ENCODE measurements at places on chromosomes 5 and 9.
A peak's percentile ranks its signal among the peaks of the same experiment; 100 is the strongest.

- DNase-seq: no peak
These were observed 77.6 kb downstream of the ALDH1A1 start for GRCh38 chr9:72875221-72875620.

DNA sequence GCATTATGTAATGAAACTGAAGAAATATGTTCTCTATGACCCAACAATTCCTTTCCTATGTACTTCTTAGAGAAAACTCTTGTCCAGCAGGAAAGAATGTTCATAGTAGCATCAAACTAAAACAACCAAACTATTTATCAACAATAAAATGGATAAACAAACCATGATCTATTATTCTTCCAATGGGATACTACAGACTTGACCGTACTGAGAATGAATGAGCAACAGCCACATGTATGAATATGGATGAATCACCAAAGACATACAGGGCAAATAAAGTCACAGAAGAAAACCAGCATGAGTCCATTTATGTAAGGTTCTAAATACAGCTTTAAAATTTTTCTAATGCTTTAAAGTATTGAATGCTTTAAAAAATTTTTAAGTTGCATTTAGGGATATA, 73.6 kb upstream of the SUSD1 start:
- no peak for DNase-seq

- DNase-seq: no peak
These were observed 1084.2 kb upstream of the COX7C start for GRCh38 chr5:85533341-85534047.

GRCh38 chr5:151825445-151825844, 53.7 kb downstream of the G3BP1 start:
- peak; percentile 59 for DNase-seq

GRCh38 chr5:43573058-43573457, 16.2 kb upstream of the PAIP1 start:
- DNase-seq: no peak

DNA sequence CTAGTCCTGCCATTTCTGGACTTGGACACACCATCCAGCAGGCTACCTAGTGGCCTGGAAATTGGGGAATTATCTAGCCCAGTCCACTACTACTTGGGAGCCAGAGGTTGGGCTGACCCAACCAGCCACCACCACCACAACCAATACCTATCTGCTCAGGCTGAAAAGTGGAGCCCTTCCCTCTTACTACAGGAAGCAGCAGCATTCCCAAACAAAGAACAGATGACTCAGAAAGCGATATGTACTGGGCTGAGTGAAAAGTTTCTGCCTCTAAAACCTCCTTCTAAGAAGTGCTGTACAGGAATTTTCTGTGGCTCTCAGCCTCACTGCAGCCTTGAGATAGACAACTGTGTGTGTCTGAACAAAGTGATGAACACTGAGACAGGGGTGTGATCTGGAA, 279.4 kb downstream of the CDH10 start:
- no peak for DNase-seq

DNA sequence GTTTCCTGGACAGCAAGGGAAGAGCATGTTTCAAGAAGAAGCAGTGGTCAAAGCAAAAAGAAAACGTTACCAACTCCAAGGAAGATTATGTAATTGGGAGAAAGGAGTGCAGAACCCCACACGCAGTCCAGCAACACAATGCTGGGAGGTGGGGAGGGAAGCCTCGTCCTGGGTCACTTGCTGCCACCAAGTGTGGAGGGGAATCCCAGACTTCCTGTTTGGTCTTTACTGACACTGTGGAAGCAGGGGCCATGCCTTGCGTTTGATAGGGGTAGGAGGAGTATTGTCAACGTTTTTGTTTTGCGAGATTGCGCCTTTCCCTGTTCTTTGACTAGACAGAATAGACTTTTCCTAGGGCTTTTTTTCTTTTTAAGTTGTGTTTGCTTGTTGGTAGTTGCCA, 421.0 kb downstream of the KDM4C start:
- DNase-seq: no peak

- peak; percentile 16 for DNase-seq
These were observed 163.6 kb upstream of the CDH6 start for GRCh38 chr5:31029925-31030324.

DNA sequence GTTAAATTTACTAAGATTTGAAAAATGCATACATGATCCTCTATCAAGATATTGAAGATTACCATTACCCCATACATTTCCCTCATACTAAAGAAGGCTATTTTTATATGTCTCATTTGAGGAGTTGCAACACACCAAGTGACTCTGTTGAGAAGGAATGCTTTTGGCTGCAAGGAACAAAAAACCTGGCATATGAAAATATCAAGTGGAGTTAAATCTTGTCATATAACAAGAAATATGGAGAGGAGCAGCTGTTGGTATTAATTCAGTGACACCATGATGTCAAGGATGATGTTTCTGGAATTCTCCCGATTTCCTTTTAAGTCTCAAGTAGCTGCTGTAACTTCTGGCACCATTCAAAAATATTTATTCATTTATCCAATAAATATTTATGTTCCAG, 193.8 kb downstream of the CSNK1G3 start:
- DNase-seq: no peak

- DNase-seq: peak; percentile 44
These were observed 4.9 kb downstream of the AKNA start for GRCh38 chr9:114382699-114383520.

DNA sequence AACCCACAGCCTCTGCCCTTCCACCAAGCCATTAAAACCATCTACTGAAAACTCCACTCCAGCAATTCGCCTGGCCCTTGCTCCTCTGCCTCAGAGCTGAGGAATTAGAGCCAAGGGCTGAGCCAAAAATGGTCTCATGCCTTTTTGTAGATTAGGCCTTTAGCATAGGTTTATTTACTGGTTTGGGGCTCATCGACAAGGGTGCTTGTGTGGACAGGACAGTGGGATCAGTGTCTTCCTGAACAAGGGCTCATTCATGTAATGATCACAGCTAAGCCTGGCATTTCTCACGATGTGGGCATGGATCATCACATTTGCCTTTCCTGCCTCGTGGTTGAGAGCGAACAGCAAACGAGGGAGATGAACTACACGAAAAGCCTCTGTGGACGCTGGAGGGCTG, 59.2 kb upstream of the PHF24 start:
- no peak for DNase-seq

- DNase-seq: no peak
These were observed 29.5 kb downstream of the KCNN2 start for GRCh38 chr5:114391321-114391720.

DNA sequence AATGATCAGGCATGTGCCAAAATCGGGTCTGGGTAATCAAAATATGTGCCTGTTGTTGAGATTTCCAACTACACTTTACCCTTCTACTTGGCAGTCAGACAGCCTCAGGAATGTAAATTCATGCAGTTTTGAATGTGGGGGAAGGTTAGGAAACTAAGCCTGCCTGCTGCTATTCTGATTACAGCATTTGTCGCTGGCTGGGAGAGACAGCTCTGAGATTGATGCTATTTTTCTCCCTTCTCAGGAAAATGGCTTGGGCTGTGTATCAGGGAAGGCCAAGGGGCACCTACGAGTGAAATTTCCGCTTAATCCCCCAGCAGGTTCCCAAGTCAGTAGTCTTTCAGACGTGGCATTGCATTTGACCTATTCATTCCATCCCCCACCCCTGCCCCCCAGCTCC, 3.6 kb upstream of the RGS7BP start:
- no peak for DNase-seq

GRCh38 chr5:112694853-112695709, 42.6 kb upstream of the APC start:
- DNase-seq: no peak

- DNase-seq: no peak
These were observed 115.9 kb downstream of the ACTBL2 start for GRCh38 chr5:57366744-57367143.

- DNase-seq: no peak
These were observed 240.5 kb upstream of the CHD1 start for GRCh38 chr5:99169309-99169708.

DNA sequence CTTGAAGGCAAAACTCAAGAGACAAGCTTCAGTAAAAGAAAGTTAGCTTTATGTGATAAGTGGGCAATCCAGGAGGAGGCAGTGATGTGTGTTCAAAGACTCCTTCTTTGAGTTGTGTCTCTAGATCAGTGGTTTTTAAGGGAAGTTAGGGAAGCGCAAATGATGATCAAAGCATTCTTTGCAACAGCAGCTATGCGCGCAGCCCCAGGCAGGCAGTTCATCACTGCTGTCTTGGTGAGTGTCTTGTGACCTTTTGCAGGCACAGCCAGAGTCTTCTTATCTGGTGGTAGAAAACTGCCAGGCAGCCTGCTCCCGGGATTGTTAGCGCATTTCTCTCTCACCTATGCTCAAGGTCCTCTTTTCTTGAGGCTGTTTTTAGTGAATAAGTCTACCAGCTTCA, 40.3 kb upstream of the CLK4 start:
- DNase-seq: no peak

DNA sequence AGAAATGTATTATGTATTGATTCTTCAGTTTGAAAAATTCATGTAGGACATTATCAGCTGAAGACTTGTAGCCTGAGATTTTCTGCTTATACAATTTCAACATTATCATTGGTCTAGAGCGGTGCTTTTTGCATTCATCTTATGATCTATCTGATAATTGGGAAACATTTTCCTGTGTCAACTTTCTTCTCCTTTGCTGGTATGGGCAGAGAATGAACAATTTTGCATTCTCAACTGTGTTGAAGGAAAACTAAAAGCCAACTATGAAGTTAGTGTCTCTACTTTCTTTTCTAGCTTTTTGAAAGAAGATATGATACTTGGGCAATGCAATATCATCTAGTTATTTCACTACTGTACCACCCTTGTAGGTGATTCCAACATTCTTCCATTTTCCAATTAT, 10.3 kb downstream of the ZFR start:
- no peak for DNase-seq

- peak; percentile 4 for DNase-seq
These were observed 13.3 kb upstream of the COL5A1 start for GRCh38 chr9:134628354-134628736.
